ENCODE measurements at places on chromosomes 7 and 10.

GRCh38 chr10:35641676-35642034 lies 441 bp downstream of the FZD8 start:
- no peak for DNase-seq

- no peak for DNase-seq
These were observed 26.6 kb upstream of the LEP start for GRCh38 chr7:128214463-128214862.

DNA sequence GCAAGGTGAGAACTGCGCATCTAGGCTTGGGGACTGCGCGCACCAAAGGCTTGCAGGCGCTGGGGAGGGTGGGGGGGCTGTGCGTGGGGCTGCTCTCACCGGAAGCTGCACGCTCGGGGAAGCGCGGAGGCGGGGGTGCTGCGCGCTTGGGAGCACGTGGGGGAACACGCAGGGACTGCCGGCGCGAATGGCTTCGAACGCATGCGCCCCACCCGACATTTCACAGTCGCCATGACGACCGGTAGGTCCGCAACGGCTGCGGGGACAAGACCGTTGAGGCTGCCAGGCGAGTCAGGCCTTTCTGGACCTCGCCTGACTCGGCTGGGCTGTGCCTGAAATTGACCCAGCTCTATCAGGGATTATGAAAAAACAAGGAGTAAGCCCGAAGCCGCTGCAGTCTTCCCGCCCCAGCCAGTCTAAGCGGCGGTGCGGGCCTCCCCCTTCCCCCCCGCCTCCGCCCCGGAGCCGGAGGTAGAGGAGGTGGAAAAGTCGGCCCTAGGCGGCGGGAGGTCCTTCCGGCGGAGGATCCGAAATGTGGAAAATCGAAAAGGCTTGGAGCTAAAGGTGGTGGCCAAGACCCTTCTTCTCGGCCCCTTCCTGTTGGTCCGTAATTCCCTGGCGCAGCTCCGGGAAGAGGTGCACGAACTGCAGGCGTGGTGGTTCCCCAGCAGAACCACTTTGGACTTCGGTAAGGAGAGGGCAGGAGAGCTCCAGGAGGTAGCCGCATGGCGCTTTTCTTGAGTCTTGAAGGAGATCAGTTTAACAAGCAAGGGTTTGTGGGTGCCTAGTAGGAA lies 34.9 kb upstream of the STEAP1 start:
- peak; percentile 24 for DNase-seq

GRCh38 chr7:53398566-53398965 lies 363.1 kb downstream of the POM121L12 start:
- DNase-seq: no peak

DNA sequence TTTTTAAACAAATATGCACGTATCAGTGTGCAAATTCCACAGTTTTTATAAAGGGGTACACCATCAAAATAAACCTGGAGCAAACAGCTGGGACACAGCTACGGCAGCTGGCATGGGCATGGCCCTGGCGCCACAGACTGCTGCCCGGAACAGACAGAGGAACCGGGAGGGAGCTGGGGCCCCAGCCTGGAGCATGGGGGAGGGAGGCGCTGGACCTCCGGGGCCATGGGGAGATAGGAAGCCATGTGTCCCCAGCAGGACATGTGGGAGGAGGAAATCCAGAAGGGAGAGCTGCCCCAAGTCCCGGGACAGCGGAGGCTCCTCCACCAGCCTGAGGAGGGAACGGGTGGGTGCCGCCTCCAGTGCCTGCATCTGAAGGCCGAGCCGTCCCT lies 180.1 kb downstream of the MAD1L1 start:
- DNase-seq: no peak

DNA sequence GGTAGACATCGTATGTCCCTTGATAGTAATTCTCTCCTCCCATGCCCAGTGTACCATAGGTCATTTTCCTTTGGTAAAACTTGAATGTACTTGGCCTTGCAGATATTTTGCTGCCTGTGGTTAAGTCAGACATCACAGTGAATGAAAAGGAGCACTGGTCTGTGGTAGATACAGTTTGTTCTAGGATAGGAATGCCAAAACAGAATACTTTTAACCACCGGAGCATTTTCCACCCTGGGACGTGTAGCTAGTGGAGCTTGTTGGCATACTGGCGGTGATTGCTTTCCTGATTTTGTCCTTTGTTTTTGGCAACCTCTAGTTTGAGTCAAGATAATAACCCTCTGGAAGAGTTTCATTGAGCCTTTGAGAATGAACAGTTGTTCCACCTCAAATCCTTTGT lies 92.0 kb upstream of the BMPER start:
- DNase-seq: no peak

DNA sequence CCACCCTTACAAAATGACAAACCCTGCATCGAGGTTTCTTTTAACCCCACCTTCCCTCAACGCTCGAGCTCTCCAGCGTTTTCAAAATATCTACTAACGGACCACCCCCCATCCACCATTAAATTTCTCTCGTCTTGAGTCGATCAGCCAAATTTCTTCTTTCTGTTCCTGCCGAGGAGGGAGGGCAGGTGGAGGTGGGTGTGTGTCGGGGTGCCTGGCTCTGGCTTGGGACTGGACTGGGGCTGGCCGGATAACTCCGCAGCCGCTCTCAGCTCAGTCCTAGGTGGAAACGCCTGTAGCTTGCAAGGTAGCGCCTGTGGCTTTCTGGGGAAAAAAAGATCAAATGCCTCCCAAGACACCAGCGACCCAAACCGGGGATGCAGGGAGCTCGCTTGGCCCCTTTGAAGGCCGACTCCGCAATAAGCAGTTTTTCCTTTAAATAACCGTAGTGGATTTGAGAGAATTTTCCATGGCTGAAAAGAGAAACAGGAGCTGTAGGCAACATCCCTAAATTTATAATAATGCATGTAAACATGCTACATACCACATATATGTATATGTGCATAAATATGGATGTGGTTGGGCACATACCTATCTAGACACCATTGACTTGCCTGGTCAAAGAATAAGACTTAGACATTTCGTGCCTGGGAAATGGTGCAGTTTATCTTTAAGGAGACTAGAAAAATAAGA lies 1.9 kb upstream of the TMEM178B start:
- DNase-seq: no peak

- DNase-seq: no peak
These were observed 216.8 kb upstream of the ZNF32 start for GRCh38 chr10:43865265-43866135.

GRCh38 chr10:95525033-95525418 lies 36.1 kb downstream of the SORBS1 start:
- no peak for DNase-seq

GRCh38 chr10:71561003-71561574 lies 158.5 kb downstream of the C10orf105 start:
- no peak for DNase-seq

DNA sequence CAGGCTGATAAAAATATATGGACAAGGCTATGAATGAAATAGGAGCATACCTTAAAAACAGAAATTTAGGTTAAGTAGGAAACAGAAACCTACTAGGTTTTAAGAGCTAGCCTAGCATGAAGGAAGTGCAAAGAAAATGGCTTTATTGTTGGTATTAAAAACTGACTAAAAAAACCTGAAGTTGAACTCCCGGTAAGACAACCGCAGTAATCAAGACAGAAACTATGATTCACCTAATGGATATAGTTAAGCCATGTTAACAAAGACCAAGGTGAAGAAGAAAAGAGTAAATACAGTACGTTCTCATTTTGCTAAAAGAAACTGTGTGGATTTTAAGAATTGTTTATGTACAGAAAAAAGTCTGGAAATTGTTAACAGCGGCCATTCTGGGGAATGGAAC lies 2.5 kb downstream of the RTKN2 start:
- no peak for DNase-seq

- no peak for DNase-seq
These were observed 12.7 kb downstream of the PLEKHA8 start for GRCh38 chr7:30040938-30041337.

DNA sequence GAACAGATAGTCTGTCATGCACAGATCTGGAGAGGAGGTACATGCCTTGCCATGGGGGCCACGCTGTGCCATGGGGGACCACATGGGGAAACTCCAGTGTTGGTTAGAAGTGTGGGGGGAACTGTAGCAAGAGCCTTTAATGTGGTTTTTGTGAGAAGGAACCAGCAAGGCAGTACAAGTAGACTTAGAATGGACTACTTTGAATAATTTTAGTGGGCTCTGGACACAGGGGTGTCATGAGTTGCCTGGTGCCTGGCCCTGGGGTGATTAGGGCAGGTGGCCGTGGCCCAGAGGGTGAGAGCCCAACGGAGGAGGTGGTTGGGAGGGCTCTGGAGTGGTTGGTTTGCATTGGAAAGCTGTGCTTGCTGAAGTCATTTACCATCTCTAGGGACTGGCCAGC lies 77.2 kb downstream of the CXCL12 start:
- no peak for DNase-seq

GRCh38 chr7:45216181-45216580 lies 58.6 kb downstream of the RAMP3 start:
- DNase-seq: no peak

- no peak for DNase-seq
These were observed 261.6 kb downstream of the ZEB1 start for GRCh38 chr10:31580646-31581045.

GRCh38 chr10:12703813-12704212 lies 297.7 kb downstream of the CCDC3 start:
- DNase-seq: no peak

- no peak for DNase-seq
These were observed 551.8 kb upstream of the NRP1 start for GRCh38 chr10:33886299-33886698.

DNA sequence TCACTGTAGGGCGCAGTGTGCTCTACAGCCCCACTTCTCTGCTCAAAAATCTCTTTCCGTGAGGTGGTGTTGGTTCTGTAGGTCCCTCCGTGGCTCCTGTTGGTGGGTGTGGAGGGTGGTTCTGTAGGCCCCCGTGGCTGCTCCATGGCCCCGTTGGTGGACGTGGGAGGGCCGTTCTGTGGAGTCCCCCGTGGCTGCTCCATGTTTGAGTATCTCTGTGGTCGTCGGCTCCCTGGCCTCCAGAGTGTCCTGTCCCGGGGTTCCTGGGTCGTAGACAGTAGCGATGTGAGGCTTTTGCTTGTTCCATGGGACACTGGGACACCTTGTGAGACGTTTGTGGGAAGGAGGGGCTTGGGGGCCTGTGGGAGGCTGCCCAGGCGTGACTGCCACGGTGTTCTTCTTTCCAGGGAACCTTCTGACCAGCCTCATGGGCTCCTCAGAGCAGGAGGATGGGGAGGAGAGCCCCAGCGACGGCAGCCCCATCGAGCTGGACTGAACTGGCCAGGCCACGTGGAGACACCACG lies 18.6 kb downstream of the GET4 start:
- DNase-seq: no peak

DNA sequence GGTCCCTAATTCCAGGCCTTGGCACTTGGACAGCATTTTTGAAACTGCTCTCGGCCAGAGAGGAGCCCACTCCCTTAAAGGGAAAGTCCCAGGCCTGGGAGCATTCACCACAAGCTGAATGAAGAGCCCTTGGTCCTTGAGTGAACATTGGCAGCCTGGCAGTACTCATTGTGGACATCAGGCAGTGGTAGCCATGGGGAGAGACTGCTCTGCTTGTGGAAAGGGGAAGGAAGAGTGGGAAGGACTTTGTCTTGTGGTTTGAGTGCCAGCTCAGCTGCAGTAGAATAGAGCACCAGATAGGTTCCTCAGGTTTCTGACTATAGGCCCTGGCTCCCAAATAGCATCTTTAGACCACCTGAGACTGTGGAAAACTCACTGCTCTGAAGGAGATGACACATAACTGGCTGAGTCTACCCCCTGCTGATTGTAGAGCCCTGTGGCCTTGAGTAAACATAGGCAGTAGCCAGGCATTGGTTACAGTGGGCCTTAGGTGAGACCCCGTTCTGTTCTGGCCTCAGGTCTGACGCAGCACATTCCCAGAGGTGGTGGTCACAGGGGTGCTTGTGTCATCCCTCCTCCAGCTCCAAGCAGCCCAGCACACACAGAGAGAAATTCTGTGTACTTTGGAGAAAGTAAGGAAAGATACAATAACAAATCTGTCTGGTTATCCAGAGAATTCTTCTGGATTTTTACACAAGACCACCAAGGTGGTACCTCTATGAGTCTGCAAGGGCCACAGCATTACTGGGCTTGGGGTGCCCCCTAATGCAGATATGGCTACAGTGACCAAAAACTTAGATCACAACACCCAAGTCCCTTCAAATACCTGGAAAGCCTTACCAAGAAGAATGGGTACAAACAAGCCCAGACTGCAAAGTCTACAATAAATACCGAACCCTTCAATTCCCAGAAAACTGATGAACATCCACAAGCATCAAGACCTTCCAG lies 153.8 kb downstream of the GNAI1 start:
- DNase-seq: peak; percentile 49

GRCh38 chr7:50145801-50146338 lies 52.8 kb upstream of the ZPBP start:
- no peak for DNase-seq

GRCh38 chr10:124875596-124875995 lies 66.3 kb upstream of the ZRANB1 start:
- DNase-seq: no peak

GRCh38 chr10:132149917-132150316 lies 36.8 kb upstream of the DPYSL4 start:
- no peak for DNase-seq

DNA sequence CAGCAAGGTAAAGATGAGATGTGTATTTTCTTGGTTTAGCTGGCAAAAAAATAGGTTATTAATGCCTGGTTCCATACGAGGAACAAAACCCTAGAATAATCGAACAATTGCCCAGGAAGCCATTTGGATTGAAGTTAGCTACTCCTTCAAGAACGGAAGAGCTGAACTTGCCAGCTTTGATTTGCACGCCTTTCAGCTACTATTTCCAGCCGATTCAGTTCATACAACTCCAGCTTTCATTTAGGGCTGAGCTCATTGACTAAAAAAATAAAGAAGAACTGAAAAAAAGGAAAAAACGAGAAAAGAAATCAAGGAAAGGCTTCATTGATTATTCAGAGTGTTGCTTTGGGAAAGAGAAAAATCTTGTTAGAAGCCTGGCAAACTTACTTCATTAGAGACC lies 60.4 kb downstream of the PTN start:
- DNase-seq: peak; percentile 60

- DNase-seq: no peak
These were observed 43.7 kb downstream of the PPP1R3C start for GRCh38 chr10:91589015-91589657.

DNA sequence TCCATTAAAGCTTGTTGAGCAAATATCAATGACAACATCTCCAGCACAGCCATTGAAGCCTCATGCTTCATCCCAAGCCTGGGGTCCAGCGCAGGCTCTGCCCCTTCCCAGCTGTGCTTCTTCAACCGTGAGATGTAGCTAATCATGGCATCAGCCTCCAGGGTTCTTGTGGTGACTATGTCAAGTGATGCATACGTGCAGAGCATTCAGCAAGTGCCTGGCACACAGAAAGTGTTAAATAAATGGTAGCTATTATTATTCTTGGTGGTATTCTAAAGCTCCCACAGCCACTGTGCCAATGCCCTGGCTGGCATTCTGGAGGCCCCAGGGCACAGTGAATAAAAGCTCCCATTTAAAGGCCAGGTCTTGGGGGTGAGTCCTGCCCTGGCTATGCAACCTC lies 146.6 kb downstream of the WDR11 start:
- DNase-seq: no peak

GRCh38 chr10:112637901-112638300 lies 190.9 kb downstream of the VTI1A start:
- no peak for DNase-seq
